ENCODE measurements at places on chromosomes 5 and 9. TPM values are rescaled to one million over a fixed set of nuclear protein-coding genes. Genes with fewer than 3 reads are reported as not detected.

DOCK8 gene
- total RNA-seq: 213 TPM

IGIP gene
- total RNA-seq: 6.5 TPM

IRGM gene
- 7.6 TPM for total RNA-seq

PCDHA2 gene
- total RNA-seq: not detected

FABP6 gene
- total RNA-seq: not detected

SPACA9 gene
- total RNA-seq: 5.2 TPM
